ENCODE measurements at places on chromosomes 5 and 9.
A peak's percentile ranks its signal among the peaks of the same experiment; 100 is the strongest.

DNA sequence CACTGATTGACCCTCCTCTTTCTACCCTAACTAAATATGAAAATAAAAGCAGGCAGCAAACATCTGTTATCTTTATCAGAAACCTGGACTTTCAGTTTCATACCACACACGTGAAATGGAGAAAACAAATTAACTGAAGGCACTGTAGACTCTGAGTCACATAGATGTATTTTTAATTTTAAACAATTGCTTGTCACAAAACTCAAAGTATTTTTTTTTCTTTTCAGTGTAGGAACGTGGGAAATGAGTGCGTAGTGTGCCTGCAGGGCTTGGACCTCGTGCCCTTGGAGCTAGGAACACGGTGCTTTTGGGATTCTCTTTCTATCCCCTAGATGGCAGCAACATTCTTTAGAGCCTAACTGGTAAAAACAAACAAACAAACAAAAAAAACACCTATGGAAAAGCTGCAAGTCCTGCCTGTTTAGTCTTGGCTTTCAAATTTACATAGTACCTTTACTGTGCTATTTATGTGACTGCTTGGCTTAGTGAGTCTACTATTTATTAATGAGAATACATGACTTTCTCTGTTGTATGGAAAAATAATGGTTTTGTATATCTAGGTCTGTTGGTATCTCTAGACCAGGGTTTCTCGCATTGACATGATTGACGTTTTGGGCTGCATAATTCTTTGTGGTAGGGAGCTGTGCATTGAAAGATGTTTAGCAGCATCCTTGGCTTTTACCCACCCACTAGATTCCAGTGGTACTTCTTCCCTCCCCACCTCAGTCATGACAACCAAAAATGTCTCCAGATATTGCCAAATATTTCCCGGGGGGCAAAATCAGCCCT, 16.8 kb upstream of the ACTBL2 start:
- peak; percentile 39 for DNase-seq

DNA sequence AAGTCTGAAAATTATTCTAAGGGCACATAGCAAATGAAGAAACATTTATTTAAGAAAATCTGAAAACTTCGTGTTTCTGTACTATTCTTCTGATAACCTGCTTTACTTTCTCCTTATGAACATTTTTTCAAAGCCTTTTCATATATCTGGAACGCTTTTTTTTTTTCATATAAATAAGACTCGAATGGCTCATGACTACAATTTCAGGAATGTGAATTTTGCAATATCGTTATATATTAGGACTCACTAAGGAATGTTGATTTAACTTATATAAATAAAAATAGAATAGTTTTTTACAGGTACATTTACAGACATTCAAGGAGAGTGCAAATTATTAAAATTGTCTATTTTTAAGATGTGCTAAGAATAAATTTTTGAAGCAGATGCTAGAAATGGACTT, 42.9 kb downstream of the GPBP1 start:
- peak; percentile 52 for DNase-seq

- DNase-seq: no peak
Measured at GRCh38 chr5:124349931-124350330, 396.5 kb downstream of the ZNF608 start.

DNA sequence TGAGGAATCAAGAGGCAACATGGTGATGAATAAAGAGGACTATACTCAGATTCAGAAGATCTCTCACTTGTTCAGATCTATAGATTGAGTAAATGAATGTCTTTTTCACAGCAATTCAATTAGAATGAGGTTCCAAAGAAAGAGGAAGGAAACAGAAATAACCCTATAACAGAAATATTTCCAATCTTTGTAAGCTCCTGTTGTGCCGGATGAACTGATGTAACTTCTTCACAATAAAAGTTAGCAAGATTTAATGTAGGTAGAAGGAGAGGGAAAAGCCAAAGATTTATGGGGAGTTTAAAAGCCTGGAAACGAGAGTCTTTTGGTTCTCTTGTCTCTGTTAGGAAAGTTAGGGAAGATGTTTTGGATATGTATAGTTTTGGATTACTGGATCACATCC, 92.1 kb downstream of the PBX3 start:
- no peak for DNase-seq

GRCh38 chr5:43338862-43339261, 25.6 kb upstream of the HMGCS1 start:
- DNase-seq: no peak

DNA sequence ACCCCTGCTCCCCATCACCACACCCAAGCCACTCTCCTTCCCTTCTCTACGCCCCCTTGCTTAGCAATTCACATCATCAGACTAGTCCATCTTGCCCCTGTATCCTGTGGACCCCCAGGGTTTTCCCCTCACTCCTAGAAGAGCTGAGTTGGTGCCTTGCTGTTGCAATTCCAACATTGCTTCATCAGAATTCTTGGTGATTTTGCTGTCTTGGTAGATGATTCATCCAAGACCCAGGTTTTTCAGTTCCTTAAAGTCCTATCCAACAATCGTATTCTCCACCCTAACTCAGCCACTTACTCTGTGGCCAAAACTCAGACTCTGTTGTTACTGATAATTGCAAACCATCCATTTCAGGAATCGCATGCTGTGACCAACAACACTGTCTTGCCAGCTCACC, 21.4 kb upstream of the CCNJL start:
- DNase-seq: no peak

- DNase-seq: no peak
Measured at GRCh38 chr5:120062515-120062917, 401.6 kb upstream of the PRR16 start.

GRCh38 chr5:91074615-91075014, 308.5 kb downstream of the ARRDC3 start:
- peak; percentile 34 for DNase-seq

GRCh38 chr9:90838098-90838497, 36.5 kb downstream of the SYK start:
- no peak for DNase-seq

DNA sequence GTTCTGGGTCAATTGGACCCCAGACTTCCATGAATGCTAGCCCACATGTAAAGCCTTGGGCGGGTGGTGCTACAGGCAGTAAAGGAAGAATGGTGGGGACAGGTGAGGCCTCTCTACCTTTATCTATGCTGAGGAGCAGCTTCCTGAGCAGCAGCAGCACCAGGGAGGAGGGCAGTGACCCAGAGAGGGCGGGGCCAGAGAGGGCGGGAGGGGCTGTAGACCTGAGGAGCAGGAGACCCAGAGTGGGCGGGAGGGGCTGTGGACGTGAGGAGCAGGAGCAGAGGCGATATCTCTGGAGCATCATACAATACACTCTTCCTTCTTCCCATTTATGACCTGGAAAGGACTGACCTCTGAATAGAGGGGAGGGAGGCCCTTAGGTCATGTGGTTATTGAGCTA, 165.9 kb downstream of the MTRR start:
- DNase-seq: no peak
